SW480 (cell line): ENCODE measurements at places on chromosomes 13 and 19.

DNA sequence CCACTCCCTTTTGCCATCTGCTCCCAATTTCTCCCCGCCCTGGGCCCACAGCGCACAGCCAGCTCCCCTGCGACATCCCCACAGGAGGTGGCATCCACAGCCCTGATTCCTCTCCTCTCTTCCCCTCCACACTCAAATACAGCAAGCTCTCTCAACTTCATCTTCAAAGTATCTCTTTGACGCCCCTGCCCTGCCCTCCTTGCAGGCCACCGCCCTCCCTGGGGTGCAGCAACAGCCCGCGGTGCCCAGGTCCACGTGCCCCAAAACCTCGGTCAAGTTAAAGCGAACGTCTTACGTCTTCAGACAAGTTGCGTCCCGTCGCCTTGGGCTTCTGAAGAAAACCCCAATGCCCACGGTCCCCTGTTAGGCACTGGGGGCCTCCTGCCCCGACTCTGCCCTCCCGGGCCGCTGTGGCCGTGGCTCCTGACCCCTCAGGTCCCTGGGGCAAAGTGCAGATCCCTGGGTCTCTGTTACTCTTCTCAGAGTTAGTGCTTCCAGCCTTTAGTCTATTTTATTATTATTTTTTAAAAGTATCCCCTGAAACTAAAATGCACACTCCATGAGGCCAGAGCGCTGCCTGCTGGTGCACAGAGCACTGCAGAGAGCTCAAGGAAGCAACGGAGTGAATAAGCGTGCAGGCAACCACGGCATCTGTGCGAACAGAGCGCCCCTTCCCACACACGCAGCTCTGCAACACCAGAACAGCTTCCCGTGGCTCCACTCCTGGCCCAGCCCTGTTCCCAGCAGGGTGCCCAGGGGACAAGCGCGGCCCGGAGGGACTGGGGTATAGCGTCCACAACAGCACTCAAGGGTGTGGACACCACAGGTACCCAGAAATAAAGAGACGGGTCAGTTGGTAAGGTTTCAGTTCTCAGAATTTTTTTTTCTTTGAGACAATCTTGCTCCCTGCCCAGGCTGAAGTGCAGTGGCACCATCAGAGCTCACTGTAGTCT, 26.4 kb downstream of the IL17D start:
- DNase-seq: no peak

DNA sequence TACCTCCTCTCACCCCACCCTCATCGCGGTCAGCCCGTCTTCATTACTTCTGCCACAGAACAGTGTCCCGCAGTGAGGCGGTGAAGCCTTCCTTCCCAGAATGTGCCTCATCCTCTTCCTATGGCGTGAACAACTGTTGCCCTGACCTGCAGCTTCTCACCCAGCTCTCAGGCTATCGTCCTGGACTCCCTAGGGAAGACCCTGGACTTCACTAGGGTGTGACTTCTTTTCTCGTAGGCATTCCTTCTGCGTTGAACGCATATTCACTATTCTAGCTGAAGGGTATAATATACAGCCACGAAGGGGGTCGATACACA, 982 bp downstream of the ZNF865 start:
- DNase-seq: no peak

DNA sequence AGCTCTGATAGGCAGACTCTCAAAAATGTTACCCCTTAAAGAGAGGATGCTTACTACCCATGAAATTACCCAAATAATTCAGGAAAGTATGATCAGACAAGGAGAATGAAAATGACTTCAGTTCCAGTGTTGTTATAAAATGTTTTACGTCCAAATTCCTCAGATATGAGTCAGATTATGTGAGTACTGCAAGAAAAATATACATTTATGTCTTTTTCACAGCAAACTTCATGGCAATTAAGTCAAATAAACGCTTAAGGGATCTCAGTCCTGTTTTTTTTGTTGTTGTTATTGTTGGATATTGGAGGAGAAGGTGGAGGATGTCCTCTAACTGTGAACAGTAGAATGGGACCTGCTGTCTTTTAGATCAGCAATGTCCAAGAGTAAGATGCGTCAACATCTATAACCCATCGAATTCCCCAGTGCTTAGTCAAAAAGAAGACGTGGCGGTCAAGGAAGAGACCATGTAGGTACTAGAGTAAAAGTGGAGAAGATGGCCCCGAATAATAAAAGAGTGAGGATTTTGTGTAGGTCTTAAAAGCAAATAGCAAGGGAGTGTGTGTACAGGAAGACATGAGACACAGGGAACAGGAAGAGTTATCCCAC, 215.4 kb upstream of the IRS2 start:
- no peak for DNase-seq

- DNase-seq: no peak
Observed at GRCh38 chr19:57099199-57099661, 20.6 kb upstream of the USP29 start.

DNA sequence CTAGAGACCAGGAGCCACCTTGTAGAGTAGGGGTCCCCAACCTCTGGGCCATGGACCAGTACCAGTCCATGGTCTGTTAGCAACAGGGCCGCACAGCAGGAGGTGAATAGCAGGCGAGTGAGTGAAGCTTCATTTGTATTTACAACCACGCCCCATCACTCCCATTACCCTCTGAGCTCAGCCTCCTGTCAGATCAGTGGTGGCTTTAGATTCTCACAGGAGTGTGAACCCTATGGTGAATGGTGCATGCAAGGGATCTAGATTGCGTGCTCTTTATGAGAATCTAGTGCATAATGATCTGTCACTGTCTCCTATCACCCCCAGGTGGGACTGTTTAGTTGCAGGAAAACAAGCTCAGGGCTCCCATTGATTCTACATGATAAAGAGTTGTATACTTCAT, 303.6 kb downstream of the KCNRG start:
- DNase-seq: no peak

GRCh38 chr13:112444416-112445399, 68.6 kb downstream of the SPACA7 start:
- DNase-seq: no peak

DNA sequence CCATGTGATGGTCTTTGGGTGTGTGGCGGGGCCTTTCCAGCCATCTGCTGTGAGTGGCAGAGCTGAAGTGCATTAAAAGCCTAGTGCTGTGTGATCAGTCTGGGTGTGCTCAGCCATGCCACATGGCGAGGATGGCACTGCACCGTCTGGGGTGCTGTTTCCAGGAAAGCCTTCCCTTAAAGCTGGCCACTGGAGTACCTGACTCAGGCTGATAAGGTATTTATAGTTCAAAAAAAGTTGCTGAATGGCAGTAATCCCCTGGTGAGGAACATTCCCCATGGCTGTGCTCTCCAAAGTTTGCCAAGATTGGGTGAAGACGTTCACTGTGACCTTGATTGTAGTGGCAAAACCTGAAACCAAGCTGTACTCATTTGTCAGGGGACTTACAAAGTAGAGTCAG, 6.0 kb downstream of the GPI start:
- no peak for DNase-seq

- DNase-seq: peak; percentile 63
Observed at GRCh38 chr19:17496337-17496997, 15.0 kb upstream of the PGLS start.

DNA sequence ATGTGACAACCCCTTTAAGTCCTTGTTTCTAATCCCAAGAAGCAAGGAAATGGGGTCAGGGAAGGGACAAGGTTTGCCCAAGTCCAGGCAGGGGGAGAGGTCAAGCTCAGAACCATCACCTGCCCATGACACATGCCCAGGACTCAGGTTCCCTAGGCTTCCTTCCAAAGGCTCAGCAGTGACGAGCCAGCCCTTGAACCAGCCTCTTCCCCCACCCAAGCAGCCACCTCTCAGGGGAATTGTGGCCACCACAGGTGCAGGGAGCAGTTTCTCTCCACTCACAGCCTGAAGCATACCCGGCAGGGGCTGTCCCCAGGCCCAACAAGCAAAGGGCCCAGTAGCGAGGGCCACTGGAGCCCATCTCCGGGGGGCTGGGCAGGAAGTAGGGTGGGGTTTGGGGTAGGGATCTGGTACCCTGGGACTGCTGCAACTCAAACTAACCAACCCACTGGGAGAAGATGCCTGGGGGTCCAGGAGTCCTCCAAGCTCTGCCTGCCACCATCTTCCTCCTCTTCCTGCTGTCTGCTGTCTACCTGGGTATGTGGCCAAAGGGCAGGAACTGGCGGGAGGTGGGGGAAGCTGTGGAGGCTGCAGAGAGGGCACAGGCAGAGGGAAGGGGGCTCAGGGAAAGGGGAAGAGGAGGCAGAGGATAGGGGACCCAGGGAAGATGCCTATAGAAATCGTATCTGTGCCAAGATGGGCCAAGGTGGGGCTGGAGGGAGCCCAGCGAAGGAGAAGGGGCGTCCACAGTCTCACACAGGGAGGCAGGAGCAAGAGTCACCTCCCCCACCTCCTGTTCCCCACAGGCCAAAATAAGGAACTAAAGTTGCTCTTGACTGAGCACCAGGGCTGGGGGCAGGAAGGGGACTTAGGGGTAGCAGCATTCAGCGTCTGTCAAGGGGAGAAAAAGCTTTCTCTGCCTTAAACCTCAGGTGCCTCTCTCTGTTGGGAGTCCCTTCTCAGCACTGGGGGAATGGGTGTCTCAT, at the start of gene CD79A:
TSS of gene CD79A (plus strand) at position 433 of the 986 bp plus-strand sequence. CDS start at position 459, 26 bp downstream.
- DNase-seq: no peak

DNA sequence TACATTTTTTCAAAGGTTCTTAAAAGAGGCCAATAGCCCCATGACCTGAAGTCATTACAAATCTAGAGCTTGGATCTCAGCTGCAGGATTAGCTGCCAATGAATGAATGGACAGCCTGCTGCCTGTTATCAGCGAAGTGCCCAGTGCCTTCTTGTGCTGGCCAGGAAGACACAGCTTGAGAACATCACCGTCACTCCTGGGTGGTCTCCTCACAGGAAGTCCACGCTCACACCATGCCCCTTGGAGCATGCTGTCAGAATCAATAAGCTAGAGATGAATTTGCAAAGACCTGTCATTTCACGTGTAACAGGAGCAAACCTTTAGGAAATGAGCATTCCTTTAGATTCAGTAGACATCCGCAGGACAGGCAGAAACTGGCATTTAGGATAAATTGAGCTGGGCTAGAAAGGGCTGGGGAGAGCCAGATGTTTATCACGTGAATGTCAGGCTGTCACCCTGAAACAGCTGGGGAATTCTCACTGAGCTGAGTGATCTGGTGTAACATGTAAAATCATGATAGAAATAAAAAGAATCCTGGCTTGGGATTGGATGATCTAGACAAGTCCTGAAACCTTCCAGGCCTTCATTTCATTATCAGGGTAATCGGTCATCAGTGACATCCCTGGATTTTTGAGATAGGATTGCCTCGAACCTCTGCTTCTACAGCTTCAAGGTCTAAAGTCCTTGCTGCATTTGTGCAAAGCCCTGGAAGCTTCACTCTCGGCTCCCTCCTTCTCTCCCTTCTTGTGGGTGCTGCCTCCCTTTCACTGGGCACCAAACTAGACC, 49.9 kb upstream of the MEDAG start:
- no peak for DNase-seq

GRCh38 chr19:54644056-54644455, 13.8 kb downstream of the LILRB1 start:
- no peak for DNase-seq

DNA sequence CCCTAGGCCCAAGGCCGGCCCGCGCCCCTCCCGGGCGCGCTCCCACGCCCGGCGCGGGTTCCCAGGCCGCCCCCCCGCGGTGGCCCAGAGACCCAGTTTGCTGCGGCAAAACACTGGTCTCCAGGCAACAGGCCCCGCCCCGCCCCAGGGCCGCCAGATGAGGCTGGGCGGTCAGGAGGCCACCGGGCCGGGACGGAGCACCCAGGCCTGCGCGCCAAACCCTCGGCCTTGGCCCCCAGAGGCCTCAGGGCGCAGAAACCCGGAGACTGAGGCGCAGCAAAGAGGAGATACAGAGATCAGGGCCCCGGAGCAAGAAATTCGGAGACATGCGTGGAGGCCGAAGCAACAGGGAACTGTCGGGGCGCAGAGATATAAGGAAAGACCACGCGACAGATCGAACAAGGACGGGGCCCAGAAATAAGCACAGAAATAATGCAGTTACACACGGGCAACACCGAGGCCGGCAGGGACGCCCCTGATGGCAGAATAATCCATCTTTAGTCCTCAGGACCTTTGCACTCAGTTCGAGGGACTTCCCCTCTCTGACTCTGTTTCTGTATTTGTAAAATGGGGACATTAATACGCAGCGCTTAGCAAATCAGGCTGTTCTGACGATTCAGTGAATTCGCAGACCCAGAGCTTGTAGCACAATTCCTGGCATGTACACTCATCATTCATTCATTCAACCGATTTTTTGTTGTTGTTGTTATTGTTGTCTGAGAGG, 20.8 kb upstream of the ERCC1 start:
- DNase-seq: peak; percentile 83
